Stimulated activated naive CD4-positive, alpha-beta T cell (primary cell): ENCODE measurements at places on chromosomes 12 and 14.

- no peak for DNase-seq
Measured at GRCh38 chr12:54463034-54463433, 10.4 kb downstream of the GTSF1 start.

DNA sequence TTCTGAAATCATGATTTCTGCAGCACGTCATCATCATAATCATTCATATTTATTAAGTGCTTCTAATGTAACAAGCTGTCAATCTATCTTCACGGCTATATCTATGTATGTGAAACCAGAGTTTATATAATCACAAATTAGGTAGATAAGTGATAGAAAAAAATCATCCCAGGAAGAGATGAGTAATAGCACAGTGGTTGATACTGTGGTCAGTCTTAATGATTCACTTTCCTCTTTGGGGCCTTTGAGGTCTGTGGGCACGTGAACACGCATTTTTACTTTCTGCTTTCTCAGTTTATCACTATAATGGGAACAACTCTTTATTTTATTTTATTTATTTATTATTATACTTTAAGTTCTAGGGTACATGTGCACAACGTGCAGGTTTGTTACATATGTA, 265.9 kb upstream of the NOVA1 start:
- DNase-seq, result no peak

- no peak for DNase-seq
Measured at GRCh38 chr12:127273626-127274025, 993.3 kb upstream of the TMEM132C start.

GRCh38 chr12:94575645-94576403, 74.5 kb downstream of the TMCC3 start:
- DNase-seq, result no peak

GRCh38 chr12:76020731-76021672, 10.6 kb downstream of the PHLDA1 start:
- peak; percentile 62 for DNase-seq

DNA sequence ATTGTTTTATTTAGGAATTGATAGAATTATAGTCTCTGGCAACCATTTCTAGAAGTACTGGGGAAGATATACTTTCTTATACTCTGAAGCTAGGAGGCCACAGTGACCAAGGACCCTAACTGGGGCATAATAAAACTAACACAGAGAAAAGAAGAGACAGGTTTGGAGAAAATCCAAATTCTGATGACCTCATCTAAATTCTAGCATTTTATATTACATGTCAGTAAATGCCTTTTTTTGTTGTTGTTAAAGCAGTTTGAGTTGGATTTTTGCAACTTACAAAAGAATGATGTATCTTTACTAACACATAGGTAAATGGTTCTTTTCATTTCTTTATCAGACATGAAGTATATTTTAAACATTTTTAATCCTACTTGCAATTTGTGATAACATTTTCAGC, 933.3 kb downstream of the TMTC2 start:
- DNase-seq, result no peak

DNA sequence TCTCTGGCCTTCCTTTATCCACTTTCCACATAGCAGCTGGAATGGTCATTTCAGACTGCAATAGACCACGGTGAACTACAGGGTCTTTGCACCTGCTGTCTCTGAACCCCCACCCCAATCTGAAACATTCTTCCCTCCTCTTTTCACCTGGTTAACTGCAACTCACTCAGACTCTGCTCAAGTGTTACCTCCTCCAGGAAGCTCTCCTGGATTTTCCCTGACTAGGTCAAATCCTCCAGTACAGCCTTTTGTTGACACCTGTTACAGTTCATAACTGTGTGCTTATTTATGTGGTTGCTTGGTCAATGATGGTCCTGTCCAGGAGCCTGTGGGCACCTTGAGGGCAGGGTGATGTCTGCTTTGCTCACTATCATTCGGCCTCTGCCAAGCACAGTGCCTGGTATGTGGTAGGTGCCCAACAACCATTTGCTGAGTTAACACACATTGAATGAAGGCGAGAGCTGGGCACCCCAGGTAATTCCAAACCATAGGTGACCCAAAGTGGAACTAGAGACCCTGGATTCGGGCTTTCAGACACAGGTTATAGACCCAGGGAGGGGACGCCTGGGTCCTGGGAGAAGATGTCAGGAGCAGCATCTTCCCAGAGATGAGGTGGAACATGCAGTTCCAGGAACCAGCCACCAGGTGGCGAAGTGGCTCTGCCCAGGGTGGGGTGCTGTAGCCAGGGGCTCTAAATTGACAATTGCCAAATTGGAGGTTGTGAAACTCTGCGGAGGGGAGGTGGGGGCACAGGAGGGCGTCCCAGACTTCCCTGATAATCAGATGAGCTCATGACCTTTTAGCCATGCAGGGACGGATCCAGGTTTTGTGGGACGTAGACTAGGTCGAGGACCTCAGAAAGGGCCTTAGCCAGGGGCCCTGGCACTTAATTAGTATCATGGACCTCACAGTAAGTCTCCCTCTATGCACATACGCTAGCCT, 28.1 kb downstream of the TRPV4 start:
- peak; percentile 56 for DNase-seq

DNA sequence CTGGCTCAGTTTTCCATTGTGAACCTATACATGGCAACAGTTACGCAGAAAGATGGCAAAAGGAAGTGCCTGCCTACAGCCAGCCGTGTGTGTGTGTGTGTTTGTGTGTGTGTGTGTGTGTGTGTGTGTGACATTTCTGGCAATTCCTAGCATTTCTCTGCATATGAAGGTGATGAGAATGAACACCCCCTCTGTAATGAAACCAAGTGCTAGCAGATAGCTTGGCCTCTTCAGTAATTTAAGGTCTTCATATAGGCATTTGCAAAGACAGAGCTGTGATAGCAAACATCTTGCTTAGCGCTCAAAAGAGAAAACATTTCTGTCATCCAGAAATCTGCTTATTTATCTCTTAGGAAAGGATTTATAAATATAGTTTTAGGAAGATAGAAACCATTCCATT, 389.1 kb downstream of the AACS start:
- no peak for DNase-seq

DNA sequence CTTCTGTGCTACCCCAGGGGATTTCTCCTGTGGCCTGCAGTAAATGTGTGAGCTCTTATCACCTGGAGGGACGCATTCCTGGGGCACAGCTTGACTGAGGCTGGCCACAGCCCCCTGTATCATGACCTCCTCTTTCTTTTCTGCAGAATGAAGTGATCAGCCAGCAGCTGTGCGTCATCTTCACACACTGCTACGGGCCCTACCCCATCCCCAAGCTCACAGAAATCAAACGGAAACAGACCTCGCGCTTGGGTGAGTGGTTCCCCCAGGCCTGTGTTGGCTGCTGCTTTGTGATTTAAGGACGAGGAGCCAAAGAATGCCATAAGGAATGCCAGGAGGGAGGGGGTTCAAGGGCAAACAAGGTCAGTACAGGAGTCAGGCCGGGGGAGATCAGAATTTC, 50.5 kb upstream of the PWP1 start:
- no peak for DNase-seq

DNA sequence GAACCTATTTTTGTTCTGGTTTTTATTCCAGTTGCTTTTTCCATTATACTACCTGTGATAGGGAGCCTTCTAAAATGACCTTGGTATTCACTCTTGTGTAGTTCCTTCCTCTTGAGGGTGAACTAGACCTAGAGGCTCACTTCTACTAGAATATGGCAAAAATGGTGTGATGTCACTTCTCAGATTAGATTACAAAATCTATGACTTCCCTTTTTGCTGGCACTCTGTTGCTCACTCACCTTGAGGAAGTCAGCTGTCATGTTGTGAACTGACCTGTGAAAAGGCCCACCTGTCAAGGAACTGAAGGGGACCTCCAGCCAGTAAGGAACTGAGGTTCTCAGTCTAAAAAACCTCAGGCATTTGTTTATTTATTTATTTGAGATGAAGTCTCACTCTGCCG, 5.7 kb downstream of the MIPOL1 start:
- DNase-seq, result no peak

GRCh38 chr12:130435331-130435730, 97.6 kb downstream of the PIWIL1 start:
- no peak for DNase-seq

GRCh38 chr12:105723066-105723465, 392.6 kb downstream of the C12orf75 start:
- no peak for DNase-seq

DNA sequence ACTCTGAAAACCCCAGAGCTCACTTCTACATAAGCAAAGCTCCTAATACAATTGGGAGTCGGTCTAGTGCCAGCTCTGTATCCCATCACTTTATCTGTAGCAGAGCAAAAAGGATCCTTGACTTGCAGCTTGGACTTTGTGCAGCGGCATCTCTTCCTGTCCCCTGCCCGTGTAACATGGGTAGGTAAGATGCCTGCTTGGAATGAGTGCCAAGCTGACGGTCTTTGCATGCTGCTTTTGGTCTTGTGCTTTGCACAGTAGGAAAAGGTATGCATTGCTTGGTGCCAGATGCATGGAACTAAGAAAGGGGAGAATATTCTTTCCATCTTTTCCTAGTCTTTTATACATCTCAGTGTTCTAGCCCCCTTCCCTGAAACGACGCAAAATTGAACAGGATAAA, 6.9 kb upstream of the PLEKHH1 start:
- no peak for DNase-seq

- no peak for DNase-seq
Measured at GRCh38 chr14:55254581-55254980, 16.6 kb upstream of the FBXO34 start.

GRCh38 chr14:81162941-81163340, 57.8 kb downstream of the GTF2A1 start:
- no peak for DNase-seq

- no peak for DNase-seq
Measured at GRCh38 chr12:120799243-120800045, 73.8 kb downstream of the ACADS start.

DNA sequence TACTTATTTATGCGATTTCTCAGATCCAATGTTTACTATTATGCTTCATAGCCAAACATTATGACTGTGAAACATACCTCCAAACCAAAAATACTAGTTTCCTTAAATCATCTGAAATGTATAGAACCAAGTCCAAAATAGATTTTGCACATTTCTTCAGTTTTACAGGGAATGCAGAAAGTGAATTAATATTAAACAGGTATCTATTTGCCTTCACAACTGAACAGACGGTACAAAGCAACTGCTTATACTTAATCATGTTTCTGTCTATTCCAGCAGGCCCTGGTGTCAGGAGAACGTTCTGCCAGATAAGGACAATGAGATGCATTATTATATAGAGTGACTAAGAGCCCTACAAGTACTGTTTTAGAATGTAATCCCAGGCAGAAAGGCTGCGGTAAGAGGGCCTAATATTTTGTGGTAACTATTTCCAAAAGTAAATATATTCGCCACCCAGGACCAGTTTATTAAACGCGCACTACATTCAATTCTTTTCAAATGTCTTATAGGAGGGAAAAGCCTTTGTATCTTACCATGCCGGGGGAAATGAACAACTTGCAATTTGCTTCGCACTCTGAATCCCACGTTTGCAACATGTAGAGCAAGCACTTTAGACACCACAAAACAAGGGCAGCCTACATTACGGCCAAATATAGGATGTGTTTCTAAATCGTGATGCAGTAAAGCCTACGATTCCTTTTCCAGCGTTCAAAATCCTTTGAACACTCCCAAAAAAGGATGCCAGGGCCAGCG, 1.5 kb downstream of the CORO1C start:
- no peak for DNase-seq

GRCh38 chr12:95997276-95997675, 1.1 kb upstream of the HAL start:
- DNase-seq, result no peak

DNA sequence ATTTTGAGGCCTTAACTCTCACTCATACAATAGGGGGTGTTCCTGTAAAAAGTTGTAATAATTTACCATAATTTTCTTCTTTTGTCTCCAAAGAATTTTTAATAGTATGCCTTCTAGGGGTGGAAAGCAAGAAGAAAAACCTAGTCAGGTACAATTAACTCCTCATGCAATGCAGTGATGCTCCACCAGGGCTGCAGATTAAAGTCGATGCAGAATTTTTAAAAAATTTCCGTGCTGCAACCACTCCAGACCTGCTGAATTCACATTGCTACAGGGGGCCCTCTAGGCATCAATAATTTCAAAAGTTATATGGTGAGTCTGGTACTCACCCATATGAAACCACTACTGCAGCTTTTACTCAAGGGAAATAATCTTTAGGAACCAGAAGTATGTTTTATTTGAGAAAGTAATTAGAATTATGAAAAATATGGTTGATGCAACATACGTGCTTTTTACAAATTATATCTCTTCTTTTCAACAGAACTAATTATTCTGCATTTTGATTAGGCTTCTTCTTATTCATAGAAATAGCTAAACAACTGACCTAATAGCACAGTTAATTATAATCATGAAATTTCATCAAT, 353.2 kb downstream of the BCAT1 start:
- DNase-seq, result no peak
